Uterus (tissue), 4 donors: ENCODE measurements at places on chromosomes 1 and 21. TPM values are rescaled to one million over a fixed set of nuclear protein-coding genes. Genes with fewer than 3 reads are reported as not detected.
A peak's percentile ranks its signal among the peaks of the same experiment; 100 is the strongest.

DNA sequence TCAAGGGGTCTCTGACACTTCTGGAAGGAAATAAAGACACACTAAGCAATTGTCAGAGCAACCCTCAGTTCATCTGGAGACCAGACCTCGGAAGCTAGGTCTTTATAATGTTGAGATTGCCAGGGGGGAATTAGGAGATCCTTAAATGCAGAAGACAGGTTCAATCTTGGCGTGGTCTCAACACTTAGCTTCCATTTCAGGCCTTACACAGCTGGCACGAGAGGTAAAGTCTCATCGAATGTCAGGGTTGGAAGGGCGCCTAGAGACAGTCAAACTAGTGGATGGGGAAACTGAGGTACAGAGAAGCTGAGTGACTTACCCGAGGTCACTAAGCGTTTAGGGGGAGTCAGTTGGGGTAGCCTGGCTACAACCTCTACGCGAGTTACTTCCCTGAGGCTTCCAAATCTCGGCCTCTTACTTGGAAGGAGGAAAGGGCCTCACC, 562 bp upstream of the EPB41 start:
- no peak for DNase-seq

DNA sequence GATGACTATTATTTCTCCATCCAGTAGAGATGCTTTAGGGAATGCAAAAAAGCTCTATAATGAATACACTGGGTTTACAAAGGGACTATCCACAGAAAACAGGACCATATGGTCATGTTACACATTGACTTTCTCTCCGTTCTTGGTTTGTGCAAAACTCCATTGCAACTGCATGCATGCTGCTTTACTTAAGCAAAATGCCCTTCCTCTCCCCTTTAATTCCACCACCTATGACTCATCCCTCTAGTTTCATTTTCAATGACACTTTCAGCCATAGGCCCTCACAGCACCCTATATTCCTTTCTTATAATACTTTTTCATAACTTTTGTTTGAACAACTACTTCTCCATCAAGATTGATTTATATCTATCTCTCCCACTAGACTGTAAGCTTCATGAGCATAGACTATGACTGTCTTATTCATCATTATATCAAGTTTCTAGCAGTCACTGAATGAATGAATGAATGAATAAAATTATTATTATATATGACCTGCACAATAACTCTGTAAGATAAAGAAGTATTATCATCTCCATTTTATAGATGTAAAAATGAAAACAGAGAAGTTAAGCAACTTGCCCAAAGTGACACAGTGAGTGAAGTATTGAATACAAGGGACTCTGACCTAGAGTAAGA, 248.9 kb downstream of the PLPP3 start:
- DNase-seq: no peak

- peak; percentile 53 for DNase-seq
These were observed 159.1 kb downstream of the NFIA start for GRCh38 chr1:61241411-61241838.

GRCh38 chr21:18164483-18164882, 80.2 kb upstream of the CHODL start:
- no peak for DNase-seq

GRCh38 chr1:46523496-46524353, 27.7 kb downstream of the KNCN start:
- no peak for DNase-seq

HRNR gene
- total RNA-seq: 0.06 TPM

SH2D1B gene
- total RNA-seq: 0.21 TPM

DNA sequence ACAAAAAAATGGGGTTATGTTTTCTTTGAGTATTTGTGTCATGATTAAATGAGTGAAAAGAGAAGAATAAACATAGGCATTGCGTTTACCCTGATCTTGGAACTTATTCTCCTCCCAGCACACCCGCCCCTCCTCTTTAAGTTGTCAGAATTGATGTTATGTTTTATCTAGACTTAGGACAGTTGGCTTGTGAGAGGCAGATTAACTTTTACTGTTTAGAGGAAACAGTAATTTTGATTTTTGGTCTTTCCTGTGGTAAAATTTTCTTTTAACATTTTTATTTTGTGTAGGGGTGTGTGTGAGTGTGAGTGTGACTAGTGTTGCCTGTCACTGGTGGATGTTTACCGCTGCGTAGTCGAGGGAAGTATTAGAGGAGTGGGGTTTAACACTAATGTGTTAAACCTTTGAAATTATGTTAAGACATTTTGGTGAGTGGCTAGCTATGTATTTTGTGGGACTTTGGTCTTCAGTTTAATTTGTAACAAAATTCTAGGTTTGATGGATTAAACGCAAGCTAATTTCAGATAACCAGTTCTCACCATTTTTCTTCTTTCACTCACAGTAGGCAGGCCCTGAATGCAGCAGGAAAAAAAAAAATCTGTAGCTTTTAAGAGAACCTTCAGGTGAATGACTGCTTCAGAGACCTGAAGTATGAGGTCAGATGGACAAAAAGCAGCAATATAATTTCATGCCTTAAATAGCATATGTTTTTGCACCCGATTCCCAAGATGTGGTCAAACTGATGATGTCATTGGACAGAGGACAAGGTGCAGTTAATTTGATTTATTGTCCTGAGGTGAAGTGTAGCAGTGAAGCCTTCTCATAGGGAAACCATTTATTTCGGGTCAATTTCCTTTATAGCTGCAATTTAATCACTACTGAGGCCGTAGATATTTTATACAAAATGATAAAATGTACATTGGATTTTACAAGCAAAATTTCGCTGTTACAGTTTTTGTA, 2.7 kb downstream of the POU2F1 start:
- no peak for DNase-seq

DNA sequence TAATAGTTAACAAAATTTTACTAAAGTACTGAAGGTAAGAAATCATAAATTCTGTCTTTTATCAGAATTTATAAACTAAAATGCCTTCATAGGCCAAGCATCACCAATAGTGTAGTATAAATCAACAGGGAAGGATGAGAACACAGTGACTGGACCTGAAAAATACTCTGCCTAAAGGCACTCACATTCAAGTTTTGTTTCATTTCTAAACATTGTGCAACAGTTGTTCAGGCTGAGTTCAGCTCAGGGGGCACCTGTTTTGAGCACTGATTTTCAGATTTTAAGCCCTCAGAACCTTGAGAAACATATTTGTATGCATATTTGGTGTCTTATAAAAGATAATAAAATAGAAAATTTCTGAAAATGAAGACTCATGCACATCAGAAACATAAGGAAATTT, 12.4 kb downstream of the ACBD6 start:
- no peak for DNase-seq

CFHR4 gene
- total RNA-seq: not detected

DNA sequence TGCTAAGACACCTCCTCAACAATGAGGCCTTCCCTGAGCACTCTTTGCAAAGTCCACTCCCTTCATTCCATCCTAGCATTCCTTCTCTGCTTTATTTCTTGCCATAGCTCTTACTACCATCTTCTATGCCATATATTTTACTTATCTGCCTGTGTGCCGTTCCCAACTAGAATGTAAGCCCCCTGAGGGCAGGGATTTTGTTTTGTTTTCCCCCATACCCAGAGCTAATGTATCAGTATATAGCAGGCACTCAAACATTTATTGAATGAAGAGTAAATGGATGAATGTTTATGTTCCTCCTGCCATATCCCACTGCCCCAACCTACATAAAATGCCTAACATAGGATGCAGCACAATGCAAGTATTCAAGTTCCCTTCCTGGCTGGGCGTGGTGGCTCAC, 14.9 kb upstream of the PPP1R15B start:
- peak; percentile 3 for DNase-seq

DNA sequence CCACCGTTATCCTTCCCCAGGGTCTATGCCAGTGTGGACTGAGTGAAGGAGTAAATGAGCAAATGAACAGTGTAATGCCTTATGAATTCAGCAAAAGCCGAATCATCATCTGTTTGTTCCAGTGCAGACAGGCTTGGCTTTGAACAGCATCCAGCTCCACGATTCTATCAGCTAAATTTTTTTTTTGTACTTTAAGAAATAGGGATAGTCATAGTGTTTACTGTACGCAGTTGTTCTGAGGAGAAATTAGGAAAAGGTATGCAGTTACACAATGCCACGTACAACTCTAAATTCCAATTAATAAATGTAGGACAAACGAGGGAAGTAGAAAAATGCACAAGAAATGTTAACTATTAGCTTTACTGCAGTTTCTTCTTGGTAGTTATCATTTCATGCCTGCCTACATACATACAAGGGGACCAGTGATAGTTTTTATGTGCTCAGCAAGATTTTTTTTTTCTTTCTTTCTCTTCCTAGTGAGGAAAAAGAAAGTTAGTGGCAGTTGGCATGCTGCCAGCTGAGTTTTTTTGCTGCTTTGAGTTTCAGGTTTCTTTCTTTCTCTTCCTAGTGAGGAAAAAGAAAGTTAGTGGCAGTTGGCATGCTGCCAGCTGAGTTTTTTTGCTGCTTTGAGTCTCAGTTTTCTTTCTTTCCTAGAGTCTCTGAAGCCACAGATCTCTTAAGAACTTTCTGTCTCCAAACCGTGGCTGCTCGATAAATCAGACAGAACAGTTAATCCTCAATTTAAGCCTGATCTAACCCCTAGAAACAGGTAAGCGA, at the start of gene IFI44L:
TSS of gene IFI44L (plus strand) at position 646 of the 777 bp plus-strand sequence. CDS start 7,468 bp downstream, outside the sequence.
- peak; percentile 38 for DNase-seq

- DNase-seq: peak; percentile 68
These were observed at the start of gene RGS4 for GRCh38 chr1:163069142-163069541. TSS of gene RGS4 (plus strand) at chr1:163069361. CDS start at chr1:163069485, 124 bp downstream.

DNA sequence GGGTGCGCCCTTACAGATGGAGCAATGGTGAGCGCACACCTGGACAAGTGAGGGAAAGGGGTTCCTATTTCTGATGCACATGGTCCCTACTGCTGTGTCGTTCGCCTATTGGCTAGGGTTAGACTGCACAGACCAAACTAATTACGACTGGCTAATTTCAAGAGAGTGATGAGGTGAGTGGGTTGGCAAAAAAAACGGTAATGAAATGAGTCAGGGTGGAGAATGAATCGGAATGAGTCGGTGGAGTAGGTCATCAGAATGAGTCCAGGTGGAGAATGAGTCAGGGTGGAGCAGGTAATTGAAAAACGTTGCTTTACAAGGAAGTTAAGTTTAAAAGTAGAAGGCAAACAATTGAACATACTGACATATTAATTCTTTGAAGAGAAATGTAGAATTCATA, 79.8 kb downstream of the WDR4 start:
- DNase-seq: no peak

KCNA3 gene
- total RNA-seq: 2.6 TPM

OPRD1 gene
- not detected for total RNA-seq

OR2M3 gene
- total RNA-seq: under 0.01 TPM

- peak; percentile 59 for DNase-seq
These were observed 57.1 kb downstream of the TMEM53 start for GRCh38 chr1:44616991-44617702.

OPTC gene
- total RNA-seq: not detected

GRCh38 chr1:244224487-244225430, 173.7 kb downstream of the ZBTB18 start:
- DNase-seq: no peak

OSCP1 gene
- total RNA-seq: 8.2 TPM

IFI44L gene
- total RNA-seq: 3.8 TPM

DNA sequence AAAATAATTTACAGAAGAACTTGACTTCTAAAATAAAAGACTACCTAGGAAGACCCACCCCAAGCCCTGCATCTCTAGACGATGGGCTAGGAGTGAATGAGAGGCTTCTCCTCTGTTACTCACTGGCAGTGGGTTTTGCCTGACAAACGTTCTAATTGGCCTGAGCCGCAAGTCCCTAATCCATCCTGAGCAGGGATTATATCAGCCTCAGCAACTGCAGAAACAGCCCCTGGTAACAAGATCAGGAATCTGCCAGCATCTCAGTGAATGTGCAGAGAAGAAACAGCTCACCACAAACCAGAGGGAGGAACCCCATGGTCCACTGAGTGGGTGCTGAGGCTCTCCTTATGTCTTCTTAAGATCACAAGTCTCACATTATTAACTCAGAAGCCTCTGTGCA, 240.6 kb downstream of the BRINP2 start:
- DNase-seq: no peak

- DNase-seq: no peak
These were observed 35.3 kb downstream of the L1TD1 start for GRCh38 chr1:62229932-62230331.

CLCA4 gene
- not detected for total RNA-seq

GJB3 gene
- not detected for total RNA-seq

SNX27 gene
- total RNA-seq: 52.5 TPM

DNA sequence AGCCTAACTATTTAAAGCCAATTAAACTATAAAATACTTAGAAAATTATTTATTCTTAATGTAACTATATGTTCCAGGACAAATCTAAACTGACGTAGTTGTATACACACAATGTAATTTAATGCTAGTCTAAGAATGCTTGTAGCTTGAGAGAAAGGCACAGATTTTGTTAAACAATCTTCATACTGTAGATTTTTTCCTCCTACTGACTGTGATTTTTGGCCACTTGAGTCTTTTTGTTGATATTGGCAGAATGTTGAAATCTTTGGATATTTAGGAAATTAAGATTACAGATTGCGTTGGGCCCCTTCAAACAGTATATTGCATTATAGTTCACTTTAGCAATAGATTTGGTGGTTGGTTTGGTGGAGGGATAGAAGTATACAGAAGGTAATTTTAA, 40.5 kb downstream of the ATF3 start:
- no peak for DNase-seq

DNA sequence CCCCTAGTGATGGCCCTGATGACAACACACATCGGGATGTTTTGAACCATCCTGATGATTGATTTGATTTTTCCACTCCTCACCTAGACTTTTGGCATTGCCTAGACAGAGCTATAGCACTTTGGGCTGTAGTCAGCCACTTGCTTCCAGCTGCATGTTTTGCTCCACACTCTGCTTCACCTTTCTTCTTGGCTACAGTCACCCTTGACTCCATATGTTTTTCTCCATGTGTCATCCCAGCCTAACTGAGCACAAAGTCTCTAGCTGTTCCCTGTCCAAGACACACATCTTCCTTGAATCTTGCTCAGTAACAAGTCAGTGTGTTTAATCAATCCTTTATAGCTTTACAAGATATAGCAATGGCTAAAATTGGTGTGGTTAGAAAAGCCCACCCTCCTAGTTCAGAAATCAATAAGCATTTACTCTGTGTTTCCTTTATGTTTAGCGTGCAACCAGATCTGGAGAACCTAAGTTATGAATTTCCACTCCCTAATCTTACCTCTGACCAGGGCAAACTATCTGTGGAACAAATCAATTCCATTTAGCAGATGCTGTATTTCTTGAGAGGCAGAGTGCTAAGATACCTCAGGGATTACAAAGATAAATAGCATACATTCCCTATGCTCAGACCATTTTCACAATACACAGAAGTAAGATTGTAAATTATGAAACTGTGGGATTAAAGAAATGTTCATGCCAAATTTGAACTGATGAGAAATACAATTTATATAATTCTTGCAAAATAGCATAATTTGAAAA, 98.4 kb upstream of the LYPLAL1 start:
- DNase-seq: no peak

DNA sequence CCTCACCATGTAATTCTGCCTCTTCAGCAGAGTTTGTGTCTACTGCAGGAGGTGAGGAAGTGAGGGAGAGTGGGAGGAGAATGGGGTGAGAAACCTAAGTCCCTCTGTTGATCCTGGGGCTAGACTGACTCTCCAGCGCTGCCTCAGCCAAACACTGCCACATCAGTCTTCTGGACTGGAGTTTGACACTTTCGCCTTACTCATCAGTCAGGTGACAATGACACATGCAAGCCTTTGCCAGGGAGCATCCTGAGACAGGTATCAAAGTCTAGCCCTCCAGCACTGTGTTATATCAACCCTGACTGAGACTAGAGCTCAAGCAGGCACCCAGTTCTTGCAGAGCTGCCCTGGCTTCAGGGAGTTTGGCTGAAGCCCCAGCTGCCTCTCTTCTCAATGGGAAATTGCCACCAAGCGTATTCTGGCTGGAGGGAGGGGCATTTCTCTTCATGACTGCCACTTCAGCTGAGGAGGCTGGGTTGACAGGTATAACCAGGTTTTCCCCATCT, 33.3 kb upstream of the SUCO start:
- DNase-seq: no peak

NECTIN4 gene
- total RNA-seq: not detected
